ENCODE measurements at places on chromosomes 16 and 17.

DNA sequence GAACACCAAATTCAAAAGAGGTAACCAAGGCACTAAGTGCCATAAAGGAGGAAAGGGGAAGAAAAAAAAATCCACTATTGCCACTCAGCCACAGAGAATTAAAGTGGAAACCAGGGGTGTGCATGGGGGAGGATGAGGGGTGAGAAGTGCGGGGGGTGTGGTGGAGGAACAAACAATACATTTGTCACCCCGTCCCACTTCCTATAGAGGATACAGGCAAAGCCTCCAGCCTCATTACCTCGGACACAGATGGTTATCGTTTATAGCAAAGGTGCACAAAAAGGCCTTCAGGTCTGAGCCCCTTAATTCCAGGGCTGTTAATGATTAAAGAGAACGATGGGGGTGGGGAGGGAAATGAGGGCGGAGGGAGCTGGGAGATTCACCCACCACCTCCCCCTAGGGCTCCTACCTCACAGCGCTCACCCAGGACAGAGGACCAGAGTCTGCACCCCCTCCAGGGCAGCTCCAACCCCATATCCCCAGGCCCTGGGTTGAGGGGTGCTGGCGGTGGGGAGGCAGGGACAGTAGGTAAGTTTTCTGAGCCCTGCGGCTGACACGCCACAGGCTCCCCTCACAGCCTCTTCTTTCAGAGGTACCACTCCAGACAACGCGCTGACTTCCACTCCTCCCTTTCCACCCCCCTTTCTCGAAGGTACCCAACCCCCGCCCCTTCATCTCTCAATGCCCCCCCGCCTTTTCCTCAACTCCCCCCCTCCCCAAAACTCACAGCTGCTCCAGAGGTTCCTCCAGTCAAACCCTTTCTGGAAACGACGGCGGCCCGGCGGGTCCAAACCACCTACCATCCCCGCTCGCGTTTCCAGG lies 470 bp downstream of the DCUN1D3 start:
- no peak for DNase-seq

DNA sequence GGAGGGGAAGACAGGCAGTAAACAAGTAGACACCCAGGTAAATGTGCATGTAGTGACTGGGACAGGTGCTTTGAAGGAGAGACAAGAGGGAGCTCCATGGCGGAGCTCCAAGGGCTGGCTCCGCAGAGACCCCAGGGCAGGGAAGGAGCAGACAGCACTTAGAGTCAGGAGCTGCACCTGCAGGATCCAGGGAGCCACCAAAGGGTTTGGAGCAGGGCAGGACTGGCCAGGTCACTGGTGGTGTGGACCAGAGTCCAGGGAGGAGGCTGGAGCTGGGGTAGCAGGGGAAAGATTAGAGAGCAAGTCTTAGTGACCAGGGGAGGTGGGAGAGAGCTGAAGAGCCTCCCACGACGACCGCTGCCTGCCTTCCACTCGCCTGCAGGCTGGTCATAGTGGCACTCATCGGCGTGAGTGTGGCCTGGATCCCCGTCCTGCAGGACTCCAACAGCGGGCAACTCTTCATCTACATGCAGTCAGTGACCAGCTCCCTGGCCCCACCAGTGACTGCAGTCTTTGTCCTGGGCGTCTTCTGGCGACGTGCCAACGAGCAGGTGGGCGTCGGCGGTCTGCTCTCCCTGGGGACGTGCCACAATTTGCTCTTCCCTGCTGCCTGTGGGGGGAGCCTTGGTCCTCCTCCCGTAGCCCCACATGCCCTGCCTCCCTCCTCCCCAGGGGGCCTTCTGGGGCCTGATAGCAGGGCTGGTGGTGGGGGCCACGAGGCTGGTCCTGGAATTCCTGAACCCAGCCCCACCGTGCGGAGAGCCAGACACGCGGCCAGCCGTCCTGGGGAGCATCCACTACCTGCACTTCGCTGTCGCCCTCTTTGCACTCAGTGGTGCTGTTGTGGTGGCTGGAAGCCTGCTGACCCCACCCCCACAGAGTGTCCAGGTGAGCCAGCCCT lies 14.7 kb upstream of the FAM83G start:
- DNase-seq: no peak

GRCh38 chr17:40378966-40379365 lies 14.4 kb upstream of the GJD3 start:
- no peak for DNase-seq

- no peak for DNase-seq
Observed at GRCh38 chr16:58654560-58655214, 25.1 kb upstream of the CNOT1 start.

DNA sequence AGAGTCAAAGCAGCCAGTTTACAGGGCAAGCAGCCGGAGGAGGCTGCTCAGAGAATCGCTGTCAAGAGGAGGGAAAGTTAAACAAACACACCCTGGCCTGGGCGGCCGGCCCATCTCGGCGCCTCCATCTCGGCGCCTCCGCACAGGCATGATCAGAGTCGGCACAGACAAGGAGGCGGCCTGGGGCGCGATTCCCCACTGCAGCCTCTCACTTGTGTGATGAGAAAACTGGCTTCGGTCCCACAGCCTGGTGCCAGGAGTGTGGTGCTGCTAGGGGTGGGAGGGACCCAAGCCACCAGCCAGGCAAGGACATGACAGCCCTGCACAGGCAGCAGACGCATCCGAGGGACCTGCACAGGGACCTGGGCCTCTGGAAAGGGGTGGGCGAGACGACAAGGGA lies 17.7 kb downstream of the SLC38A10 start:
- no peak for DNase-seq

GRCh38 chr16:89624777-89625761 lies 11.6 kb downstream of the DPEP1 start:
- no peak for DNase-seq

- no peak for DNase-seq
Observed at GRCh38 chr17:4641297-4642195, at the start of gene ALOX15. TSS of gene ALOX15 (minus strand) at chr17:4641678. CDS start at chr17:4641651, 27 bp downstream.

DNA sequence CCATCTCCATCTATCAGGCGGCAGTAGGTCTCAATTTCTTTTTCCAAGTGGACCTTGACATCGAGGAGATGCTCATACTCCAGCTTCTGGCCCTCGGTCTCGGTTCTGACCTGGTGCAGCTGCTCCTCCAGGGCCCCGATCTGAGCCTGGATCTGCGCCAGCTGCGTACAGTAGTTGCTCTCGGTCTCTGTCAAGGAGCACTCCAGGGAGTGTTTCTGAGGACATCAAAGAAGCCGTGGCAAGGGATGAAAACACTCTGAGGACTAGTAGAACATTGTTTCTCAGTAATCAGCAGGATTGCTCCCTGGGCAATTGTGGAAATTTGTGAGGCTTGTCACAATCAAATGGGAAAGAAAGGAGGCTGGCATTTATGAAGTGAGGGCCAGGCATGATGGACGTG lies 5.9 kb downstream of the KRT28 start:
- DNase-seq: no peak

- no peak for DNase-seq
Observed at GRCh38 chr16:72072514-72073342, 9.7 kb downstream of the HPR start.

DNA sequence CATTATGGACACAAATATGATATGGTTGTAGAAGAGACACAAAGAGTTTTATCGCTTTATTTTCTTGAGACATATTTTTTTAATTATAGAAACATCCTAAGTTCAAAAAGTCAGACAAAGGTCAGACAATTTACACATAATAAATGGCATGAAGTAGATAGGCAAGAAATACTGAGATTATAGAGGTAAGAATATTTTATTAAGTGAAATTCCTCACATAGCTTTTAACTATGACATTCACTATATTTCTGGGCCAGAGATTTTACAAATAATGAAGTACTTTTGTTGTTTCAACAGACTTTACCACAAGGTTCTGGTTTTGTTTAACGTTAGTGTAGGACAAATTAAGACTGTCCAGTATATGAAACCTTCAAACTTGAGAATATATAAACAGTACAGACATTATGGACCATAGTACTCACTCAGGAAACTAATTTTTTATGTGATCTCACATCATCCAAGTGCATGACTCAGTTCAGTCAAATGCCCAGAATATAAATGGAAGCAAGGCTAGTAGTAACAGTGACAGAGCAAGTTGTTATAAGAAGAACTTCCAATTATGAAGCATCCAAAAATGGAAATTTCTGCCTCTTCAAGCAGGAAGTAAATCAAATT lies 394.8 kb downstream of the KCNJ2 start:
- DNase-seq: no peak

DNA sequence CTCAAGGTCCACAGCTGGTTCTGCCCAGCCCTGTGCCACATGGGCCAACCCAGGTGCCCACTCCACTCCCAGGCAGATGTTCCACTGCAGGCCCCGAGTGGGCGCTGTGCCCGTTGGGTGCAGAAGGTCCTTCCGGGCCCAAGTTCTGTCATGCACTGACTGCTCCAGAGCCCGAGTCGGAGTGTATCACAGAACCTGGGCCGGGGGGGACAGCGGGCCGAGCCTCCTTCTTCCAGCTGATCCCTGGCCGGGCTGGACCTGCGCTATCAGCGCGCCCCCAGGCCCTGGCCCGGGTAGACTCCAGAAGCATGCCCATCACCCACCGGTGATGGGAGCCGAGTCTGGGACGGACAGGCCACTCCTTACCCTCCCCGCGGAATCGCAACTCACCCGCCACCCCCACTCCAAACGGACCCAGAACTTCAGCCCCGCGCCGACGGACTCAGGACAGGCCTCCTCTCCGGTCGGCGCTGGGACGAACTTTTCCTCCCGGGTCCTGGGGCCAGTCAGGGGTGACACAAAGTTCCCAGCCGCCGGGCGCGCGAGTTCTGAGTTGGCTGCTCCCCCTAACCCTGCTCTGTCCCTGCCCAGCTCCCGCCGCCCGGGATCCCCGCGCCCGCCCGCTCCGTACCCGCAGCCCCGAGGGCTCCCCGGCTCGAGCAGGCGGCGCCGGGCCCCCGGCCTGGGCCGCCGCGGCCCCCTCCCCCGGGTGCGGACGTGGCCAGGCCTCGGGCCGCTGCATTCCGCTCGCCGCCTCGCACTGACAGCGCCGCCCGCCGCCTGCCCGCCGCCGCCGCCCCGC lies at the start of gene COPZ2:
COPZ2 (minus strand) TSS at position 762 of the 802 bp plus-strand sequence; CDS start at position 742, 20 bp downstream.
- DNase-seq: no peak

DNA sequence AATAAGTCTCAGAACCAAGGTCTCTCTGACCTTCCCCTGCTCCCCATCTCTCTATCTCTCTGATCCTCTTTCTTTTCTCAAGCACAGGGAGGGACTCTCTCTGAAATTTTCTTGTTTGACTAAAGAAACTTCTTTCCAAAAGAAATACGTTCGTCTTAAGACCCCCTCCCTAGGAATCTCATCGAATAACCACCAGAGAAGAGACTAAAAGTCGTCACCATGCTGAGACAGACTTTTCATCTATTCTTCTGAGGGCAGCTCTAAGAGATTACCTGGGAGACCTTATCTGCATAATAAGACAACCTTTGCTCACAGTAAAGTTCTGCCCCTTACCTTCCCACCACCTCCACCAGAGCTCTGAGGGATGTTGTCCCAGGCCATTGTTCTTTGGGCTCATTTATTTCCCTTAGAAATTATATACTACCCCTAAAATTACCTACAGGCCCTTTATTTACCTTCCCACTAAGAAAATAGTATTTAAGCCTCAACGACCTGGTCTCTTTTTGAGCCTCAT lies 133.7 kb upstream of the EEF2KMT start:
- DNase-seq: no peak

GRCh38 chr17:32795339-32795979 lies 81.5 kb downstream of the MYO1D start:
- no peak for DNase-seq

DNA sequence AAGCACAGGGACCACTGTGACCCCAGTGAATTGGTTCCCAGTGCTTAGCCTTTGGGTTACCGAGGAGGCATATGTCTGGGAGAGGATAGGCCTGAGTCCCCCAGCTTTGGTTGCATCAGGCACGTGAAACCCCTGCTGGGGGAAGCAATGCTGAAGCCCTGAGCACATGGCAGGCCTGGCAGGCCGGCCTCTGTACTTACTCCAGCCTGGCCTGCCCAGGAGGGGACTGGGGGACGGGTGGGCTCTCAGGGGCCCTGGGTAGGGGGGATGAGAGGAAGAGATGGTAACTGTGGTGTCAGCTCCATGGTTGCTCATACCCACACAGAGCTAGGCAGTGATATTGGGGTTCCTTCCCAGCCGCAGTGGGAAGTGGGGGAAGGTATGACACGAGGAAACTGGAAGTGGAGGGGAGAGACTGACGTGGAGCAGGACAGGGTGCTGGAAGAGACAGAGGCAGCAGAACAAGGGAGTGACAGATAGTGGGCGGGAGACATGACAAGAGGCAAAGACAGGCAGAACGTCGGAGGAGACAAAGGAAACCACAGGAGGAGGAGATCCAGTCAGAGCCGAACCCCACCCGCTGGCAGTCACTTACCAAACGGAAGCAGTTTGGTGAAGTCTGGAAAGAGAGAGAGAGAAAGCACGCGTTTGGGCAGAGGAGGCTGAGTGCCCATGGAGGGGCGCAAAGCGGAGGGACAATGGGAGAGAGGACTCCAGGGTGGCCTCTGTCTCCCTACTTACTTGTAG lies 9.1 kb downstream of the TMEM208 start:
- DNase-seq: no peak
